T-helper 1 cell (primary cell): ENCODE measurements at places on chromosomes 12 and 14.

- no peak for DNase-seq
Observed at GRCh38 chr12:72631926-72632685, 359.9 kb downstream of the TRHDE start.

- DNase-seq, result no peak
Observed at GRCh38 chr12:50840809-50841487, 1.8 kb upstream of the TMPRSS12 start.

DNA sequence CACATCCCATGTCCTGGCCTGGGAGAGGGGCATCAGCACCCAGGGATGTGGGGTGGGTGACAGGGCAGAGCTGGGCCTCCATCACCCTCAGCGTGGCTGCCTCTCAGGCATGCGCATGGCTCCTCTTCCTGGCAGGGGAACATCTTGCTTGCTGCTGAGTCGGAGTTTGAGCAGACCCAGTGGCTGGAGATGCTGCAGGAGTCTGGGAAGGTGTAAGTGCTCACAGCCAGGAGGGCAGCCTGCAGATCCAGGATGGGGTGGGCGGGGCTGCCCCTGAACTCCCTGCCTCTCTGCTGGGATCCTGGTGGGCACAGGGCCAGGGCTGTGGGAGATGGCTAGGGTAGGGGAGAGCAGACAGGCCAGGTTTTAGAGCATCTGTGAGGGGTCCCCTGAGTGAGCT is 16.2 kb downstream of the PLEKHD1 start:
- DNase-seq, result no peak

DNA sequence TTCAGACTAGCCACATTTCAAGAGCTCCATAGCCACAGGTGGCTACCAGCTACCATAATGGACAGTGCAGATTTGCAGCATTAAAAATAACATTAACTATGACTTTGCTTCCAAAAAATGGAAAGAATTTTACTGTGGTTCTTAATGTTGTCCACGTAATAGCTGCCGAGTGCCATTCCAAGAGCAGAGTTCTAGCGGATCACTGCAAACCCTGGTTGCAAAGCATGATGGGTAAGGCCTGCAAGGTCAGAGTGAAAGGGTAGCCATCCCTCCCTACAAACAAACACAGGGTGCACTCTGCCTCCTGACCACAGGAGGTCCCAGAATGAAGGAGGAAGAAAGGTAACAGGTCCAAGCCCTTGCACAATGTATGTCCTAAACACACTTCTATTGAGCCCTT is 157.6 kb downstream of the DPF3 start:
- no peak for DNase-seq

GRCh38 chr12:50926415-50926814 is 25.9 kb upstream of the HIGD1C start:
- no peak for DNase-seq

GRCh38 chr12:51636581-51636980 is 45.5 kb downstream of the SCN8A start:
- DNase-seq, result no peak

GRCh38 chr12:54997929-54998522 is 13.5 kb upstream of the TESPA1 start:
- DNase-seq, result no peak

GRCh38 chr12:19882346-19882745 is 443.1 kb downstream of the AEBP2 start:
- DNase-seq, result no peak

DNA sequence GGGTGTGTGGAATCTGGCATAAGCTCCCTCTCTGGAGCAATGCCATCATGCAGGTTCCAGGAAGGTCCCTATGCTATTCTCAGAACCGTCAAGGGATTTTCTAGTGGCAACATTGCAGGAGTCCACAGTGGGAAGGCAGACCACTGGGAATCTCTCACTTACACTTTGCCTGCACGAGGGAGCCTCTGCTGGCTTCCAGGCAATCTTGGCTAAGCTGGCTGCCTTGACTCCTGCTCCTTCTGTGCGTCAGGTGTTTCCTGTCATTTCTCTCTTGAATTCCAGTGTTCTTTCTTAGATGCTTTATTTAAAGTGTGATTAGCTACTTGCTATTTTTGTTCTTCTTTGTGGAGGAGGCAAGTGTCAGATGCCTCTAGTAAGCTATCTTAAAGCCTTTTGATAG is 414.0 kb upstream of the ATP2B1 start:
- no peak for DNase-seq

DNA sequence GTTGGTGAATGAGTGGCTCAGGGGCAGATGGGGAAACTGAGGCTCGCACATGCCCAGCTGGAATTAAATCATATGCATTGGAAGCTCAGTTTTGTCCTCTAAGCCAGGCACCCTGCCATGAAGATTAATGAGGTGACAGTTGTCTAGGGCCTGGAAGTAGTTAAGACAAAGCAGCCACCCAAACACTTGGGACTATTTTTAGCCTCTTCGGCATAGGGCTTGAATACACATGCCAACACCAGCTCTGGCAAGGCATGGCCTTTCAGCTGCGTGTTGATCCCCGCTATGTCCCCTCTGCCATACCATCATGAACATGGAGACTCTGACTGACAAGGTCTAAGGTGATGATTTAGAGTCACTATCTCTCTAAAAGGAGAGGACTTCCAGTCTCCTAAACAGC is 250.2 kb downstream of the KSR2 start:
- no peak for DNase-seq

- no peak for DNase-seq
Observed at GRCh38 chr12:109203480-109203879, 87.1 kb downstream of the ACACB start.

DNA sequence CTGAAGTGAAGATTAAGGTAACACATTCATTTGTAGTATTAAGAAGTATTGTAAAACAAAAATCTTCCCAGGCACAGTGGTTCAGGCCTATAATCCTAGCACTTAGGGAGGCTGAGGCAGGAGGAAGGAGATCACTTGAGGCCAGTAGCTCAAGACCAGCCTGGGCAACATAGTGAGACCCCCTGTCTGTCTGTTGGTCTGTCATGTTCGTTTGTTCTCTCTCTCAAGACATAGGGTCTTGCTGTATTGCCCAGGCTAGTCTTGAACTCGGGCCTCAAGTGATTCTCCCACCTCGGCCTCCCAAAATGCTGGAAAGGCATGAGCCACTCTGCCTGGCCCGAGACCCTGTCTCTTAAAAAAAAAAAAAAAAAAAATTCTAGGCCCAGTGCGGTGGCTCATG is 6.7 kb downstream of the TULP3 start:
- no peak for DNase-seq

DNA sequence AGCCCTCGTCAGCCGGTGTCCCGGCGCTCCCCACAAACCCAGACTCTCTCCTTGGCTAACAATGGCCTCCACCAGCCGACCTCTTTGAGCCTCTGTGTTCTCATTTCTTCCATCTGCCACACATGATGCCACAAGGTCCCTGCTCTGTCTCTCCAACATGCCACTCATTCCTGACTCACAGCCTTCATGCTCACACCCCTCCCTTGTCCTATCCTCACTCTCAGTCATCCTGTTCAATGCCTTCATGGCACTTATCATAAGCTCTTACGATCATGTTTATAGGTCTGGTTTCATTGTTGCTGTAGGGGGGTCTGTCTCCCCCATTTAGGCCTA is 9.6 kb upstream of the SERPINA11 start:
- DNase-seq, result no peak

DNA sequence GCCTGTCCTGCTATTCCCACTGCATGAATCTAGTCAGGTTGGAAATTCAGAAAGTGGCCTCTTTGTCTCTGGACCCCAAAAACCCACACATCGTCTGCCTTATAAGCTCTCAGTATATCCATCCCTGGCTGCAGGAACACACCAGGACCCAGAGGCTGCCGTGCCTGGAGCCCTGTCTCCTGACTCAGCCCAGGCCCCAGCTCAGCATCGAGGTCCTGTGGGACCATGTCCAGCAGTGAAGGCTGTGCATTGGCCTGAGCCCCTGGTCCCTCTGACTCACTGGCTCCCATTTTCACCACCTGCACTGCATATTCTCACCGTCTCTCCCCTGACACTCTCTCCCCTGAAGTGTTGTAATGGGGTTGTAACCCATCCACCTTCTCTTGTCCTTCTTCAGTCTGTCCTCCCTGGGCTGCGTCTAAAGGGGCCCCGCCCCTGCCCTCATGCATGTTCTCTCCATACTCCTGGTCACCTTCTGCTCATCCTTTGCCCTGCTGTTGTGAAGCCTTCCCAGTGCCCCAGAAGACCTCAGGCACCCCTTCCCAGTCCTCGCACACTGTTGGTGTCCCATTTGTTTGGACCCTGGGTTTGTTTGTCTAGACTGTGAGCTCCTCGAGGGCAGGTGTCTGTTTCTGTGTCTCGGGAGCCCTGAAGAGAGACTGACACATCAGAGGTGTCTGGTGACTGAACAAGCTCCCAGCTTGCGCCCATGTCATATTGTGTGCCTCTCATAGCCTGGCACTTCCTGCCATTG is 43.8 kb downstream of the EVL start:
- DNase-seq, result no peak

GRCh38 chr14:42090122-42090521 is 483.4 kb downstream of the LRFN5 start:
- no peak for DNase-seq

GRCh38 chr12:32906399-32907165 is 10.0 kb upstream of the PKP2 start:
- DNase-seq, result no peak

DNA sequence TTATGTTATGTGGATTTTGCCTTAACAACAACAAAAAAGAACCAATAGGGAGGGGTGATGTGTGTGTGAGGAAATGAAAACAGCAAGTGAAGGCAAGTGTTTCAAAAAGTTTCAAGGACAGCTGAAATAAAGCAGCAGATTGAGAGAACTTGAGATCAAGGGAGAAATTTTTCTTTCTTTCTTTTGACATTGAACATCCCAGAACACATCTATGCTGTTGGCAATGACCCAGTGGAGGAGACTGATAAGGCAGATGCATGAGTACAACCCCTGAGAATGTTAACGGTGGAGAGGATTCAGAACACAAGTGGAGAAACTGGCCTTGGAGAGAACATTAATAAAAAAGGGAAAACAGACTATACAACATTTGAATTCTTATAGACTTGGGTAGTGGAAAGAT is 2.9 kb downstream of the LLPH start:
- no peak for DNase-seq

- DNase-seq, result no peak
Observed at GRCh38 chr12:20142956-20143355, 225.4 kb upstream of the PDE3A start.

DNA sequence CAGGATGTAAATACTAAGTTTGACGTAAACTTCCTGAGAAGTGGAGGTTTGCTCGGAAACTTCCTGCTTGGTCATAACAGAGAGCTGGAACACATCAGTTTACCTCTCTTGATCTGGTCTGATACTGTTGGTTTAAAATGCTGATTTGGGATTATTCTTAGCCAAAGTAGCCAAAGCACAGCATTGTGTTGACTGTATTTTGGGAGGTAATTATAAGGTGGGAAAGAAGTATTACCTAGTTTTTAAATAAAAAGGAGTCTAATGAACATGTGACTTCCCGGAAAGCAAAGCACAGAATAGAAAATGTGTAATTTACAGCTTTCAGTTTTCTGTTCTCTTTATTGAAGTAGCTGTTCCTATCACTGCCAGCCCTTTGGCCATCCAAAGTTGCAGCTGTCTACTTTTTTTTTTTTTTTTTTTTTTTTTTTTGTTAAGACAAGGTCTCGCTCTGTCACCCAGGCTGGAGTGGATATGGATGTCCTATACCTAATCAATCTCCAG is 52.2 kb upstream of the SRP54 start:
- no peak for DNase-seq

DNA sequence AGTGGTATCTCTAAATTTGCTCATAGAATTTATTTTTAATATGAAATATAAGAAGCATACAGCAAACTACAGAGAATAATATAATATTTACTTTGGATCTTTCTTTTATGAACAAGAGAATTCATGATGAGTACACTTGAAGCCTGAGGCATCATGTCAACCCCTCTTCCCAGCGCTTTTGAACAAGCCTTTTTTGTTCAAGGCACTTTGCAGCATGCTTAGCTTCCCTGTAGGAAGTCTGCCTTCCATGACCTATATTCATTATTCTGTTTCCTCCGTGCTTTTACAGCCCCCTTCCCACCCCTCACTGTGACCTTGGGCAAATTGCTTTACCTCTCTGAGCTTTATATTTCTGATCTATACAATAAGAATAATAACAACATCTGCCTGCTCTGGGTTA is 41.6 kb downstream of the SCN8A start:
- no peak for DNase-seq

DNA sequence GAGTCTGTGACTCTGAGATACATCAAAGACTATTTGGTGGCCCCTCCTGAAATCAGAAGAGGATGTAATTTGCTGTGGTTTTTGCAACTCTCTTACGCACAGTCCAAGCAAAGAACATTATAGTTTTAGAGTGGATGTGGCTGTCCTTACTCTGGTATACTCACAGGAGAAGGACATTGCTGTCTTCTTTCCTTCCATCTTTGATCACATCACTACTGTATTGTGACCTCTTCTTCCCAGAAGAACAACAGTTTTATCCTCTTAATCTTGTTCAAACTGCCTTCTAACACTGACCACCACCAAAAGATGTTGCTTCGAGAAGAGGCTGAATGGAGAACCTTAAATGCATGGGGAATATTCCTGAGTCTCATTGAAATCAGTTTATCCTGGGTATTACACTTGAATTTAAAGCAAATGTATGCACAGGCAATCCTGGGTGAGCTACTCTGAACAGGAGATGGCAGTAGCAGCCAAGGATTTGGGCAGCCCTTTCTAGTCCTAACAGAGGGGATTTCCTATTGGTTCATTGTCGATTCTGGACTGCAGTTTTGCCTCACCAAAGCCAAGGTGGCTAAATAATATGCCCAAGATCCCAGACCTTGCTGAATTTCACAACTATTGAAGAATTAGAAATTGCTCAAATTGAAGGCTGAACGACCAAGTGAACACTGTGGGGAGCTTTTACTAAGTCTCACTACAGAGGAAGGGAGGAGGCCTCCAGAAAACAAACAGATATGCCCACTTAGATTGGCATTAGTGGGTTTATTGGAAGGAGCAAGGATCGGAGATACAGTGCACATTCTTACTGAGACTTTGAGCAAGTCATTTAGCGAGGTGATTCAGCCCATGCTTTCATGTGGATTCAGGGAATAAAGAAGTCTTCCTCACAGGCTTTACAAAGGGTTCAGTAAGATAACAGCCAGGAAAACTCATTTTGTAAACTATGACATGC is 282.8 kb downstream of the PAWR start:
- no peak for DNase-seq

GRCh38 chr12:107525063-107525718 is 160.4 kb upstream of the PWP1 start:
- DNase-seq, result no peak
